ENCODE measurements at places on chromosomes 12 and 14. TPM values are rescaled to one million over a fixed set of nuclear protein-coding genes. Genes with fewer than 3 reads are reported as not detected.

DNA sequence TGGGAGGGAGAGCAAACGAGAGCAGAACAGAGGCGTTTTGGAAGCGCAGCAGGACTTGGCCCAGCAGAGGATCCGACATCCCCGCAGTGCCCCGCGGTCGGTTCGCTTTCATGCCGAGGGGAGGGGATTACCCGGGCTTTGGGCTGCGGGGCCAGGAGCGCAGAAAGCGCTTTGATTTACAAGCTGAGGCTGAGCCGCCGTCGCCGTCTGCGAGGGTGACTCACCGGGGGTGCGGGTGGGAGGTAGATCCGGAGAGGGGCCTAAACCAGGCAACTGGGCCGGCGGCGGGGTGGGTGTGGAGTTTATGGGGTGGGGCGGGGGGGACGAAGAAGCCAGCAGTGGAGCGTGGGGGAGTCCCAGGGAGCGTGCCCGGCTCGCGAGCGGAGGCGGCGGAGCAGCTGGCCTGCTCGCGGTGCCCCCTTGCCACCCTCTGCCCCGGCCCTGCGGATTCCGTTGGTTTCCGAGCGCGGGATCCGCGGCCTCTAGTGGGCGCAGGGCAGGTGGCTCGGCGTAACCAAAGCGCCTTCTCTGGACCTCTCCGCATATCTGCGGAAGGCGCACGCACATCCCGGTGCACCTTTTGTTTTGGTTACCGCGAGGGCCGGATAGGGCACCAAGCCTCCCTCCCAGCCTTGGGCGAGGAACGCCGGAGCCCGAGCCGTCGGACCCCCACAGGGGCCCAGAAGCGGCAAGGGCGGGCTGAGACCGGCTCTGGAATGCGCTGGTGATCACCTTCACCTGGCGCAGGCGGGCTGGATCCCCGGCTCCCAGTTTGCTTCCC lies 2.6 kb downstream of the SIX4 start:
- no peaks in the 10 kb centered on the region for H3K36me3 ChIP-seq
- H3K27me3 ChIP-seq = peaks cover 67% of the 10 kb centered on the region
- no peak overlapping the region for H3K27ac ChIP-seq
- peak; percentile 19 for DNase-seq
- peaks cover 24% of the 10 kb centered on the region for H3K4me1 ChIP-seq
- peak overlapping the region; percentile 70 for H3K4me3 ChIP-seq

DNA sequence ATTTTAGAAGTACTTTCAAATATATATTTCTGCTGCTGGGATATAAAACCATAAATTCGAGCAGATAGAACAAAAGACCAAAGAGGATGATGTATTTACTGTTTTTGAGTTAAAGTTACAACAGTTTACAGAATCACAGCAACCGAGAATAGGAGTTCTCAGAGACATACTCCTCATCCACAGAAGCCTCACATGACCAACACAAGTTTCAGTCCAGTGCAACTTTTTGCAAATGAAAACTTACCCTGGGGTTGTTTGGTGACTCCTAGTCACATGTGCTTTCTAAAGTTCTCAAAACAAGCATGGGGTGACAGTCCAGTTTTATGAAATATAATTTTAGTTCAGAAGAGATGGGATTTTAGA lies 117.1 kb downstream of the PRKCH start:
- H3K4me3 ChIP-seq = peak overlapping the region; percentile 72
- peak overlapping the region; percentile 87 for H3K27ac ChIP-seq
- no peaks in the 10 kb centered on the region for H3K27me3 ChIP-seq
- no peak for DNase-seq
- H3K4me1 ChIP-seq = peaks cover 94% of the 10 kb centered on the region

- peak overlapping the region; percentile 95 for H3K27ac ChIP-seq
- peaks cover 33% of the 10 kb centered on the region for H3K4me1 ChIP-seq
- no peaks in the 10 kb centered on the region for H3K27me3 ChIP-seq
- H3K36me3 ChIP-seq = no peaks in the 10 kb centered on the region
- H3K4me3 ChIP-seq = peak overlapping the region; percentile 92
- DNase-seq = peak; percentile 27
Observed at GRCh38 chr12:131950182-131950913, 606 bp downstream of the EP400 start.

GRCh38 chr12:76032043-76032981 lies 736 bp upstream of the PHLDA1 start:
- peaks cover 35% of the 10 kb centered on the region for H3K4me1 ChIP-seq
- peaks cover 23% of the 10 kb centered on the region for H3K27me3 ChIP-seq

DNA sequence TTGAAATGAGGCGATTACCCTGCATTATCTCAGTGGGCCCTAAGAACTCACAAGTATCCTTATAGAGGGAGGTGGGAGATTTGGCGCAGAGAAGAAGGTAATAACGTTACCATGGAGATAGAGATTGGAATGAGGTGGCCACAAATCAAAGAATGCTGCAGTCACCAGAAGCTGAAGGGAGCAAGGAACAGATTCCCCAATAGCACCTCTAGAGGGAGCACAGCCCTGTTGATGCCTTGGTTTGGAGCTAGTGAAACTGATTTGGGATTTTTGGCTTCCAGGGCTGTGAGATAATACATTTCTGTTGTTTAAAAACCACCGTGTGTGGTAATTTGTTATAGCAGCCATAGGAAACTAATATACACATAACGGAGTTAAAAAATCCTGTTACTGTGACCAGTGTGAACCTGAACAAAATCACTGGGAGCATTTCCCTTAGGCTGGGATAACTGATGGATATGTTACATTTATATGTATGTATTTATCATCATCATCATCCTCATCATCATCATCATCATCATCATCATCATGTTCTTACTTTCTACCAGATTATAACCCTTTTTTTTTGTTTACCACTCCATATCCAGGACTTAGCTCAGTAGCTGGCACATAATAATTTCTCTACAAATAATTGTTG lies 100.3 kb downstream of the LIN7A start:
- no peaks in the 10 kb centered on the region for H3K36me3 ChIP-seq
- no peak overlapping the region for H3K27ac ChIP-seq
- no peaks in the 10 kb centered on the region for H3K27me3 ChIP-seq
- no peak for DNase-seq
- no peaks in the 10 kb centered on the region for H3K4me1 ChIP-seq
- no peak overlapping the region for H3K4me3 ChIP-seq

KRT73 gene
- 8.6 TPM for total RNA-seq

GRCh38 chr12:81245907-81246570 lies 168.2 kb downstream of the ACSS3 start:
- no peak overlapping the region for H3K27ac ChIP-seq
- no peak overlapping the region for H3K4me3 ChIP-seq
- no peak for DNase-seq
- no peaks in the 10 kb centered on the region for H3K36me3 ChIP-seq

KRT83 gene
- not detected for total RNA-seq

POTEM gene
- not detected for total RNA-seq

DNA sequence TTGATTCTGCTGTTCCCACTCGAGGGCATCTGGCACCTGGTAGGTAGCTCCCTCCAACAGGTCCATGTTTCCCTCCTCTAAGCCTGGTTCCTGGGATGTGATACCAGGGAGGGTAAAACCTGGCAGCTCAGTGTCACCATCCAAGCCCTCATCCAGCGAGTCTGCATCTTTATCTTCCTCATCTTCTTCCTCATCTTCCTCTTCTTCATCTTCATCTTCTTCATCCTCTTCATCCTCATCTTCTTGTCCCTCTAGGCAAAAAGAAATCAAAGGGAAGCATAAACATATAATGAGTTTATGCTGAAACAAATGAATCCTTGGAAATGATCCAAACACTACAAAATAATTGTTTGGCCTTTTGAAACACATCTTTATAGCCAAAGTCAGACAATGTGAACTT lies 55.3 kb downstream of the ARMH4 start:
- no peak overlapping the region for H3K27ac ChIP-seq
- no peak for DNase-seq
- no peak overlapping the region for H3K4me3 ChIP-seq
- H3K36me3 ChIP-seq = no peaks in the 10 kb centered on the region
- no peaks in the 10 kb centered on the region for H3K27me3 ChIP-seq

BAZ2A gene
- total RNA-seq = 98.4 TPM

DNA sequence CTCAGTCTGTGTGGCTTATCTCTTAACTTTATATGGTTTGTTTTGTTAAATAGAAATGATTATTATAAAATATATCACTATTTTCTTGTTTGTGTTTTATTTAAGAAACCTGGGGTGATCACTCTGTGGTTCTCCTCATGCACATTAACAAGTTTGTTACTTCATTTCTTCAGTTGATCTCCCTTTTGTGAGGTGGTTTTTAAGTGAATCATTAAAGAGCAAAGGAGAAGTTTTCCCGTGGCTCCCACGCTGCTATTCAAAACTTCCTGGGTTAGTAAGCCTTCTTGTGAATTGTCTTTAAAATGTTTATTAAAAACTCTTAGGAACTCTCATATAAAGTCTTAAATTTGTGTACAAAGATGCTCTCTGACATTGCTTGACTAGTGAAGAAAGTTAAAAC lies 11.8 kb downstream of the ADIPOR2 start:
- DNase-seq = no peak
- no peak overlapping the region for H3K4me3 ChIP-seq
- no peaks in the 10 kb centered on the region for H3K27me3 ChIP-seq
- peaks cover 30% of the 10 kb centered on the region for H3K4me1 ChIP-seq
- H3K36me3 ChIP-seq = peaks cover 13% of the 10 kb centered on the region

GRCh38 chr14:73273799-73274198 lies 36.5 kb downstream of the PAPLN start:
- H3K27me3 ChIP-seq = peaks cover 14% of the 10 kb centered on the region
- H3K27ac ChIP-seq = no peak overlapping the region
- H3K36me3 ChIP-seq = peaks cover 16% of the 10 kb centered on the region
- DNase-seq = no peak
- H3K4me3 ChIP-seq = no peak overlapping the region
- H3K4me1 ChIP-seq = peaks cover 8% of the 10 kb centered on the region

- H3K36me3 ChIP-seq = peaks cover 13% of the 10 kb centered on the region
- H3K4me3 ChIP-seq = peak overlapping the region; percentile 66
- DNase-seq = peak; percentile 65
- peaks cover 40% of the 10 kb centered on the region for H3K4me1 ChIP-seq
- peak overlapping the region; percentile 86 for H3K27ac ChIP-seq
Observed at GRCh38 chr14:89365061-89365801, 51.8 kb downstream of the FOXN3 start.

DNA sequence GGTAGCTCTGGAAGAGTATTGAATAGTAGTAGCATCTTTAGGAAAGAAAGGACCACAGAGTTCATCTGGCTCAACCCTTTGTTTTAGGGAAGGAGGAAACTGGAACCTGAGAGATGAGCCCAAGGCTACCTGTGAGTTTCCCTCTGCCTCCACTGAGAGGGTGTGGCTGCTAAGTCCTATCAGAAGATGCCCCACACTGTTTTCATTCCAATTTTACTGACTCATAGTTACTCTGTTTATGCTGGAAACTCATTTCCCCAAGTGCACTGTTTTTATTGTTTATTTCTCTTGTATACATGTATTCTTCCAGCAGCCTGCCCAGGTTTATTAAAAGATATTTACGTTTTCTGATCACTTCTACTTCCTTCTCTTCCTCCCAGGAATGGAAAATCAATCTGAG lies 127.4 kb upstream of the ARHGAP5 start:
- H3K4me1 ChIP-seq = peaks cover 26% of the 10 kb centered on the region
- no peak for DNase-seq
- H3K36me3 ChIP-seq = no peaks in the 10 kb centered on the region
- H3K27me3 ChIP-seq = peaks cover 4% of the 10 kb centered on the region

GRCh38 chr14:76346391-76347160 lies 29.4 kb upstream of the ESRRB start:
- H3K27ac ChIP-seq = no peak overlapping the region
- no peak overlapping the region for H3K4me3 ChIP-seq
- H3K4me1 ChIP-seq = no peaks in the 10 kb centered on the region
- DNase-seq = no peak
- peaks cover 13% of the 10 kb centered on the region for H3K27me3 ChIP-seq

DNA sequence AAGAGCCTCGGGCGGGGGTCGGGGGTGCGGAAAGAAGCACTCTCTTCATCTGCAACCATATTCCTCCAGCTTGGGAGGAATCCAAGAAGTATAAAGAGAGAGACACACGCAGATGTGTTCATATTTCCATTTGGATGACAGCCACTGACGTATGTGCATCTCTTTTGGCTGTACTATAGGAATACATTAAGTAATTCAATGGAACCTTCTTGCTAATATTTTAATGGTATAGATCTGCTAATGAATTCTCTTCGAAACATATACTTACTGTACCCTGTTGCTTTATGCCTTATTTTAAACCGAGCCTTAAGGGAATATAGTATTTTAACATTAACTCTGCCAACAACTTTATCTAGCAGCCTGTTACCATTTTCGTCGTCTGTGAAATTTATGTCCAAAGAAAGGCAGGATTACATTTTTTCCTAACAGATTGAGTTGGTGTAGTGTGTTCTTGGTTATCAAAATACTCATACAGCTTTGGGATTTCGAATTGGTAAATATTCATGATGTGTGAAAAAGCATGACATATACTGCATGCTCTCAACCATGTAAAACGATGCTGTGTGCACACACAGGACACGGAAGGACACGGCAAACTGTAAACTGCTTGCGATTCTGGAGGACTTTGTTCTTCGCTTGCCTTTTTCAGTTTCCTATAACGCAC lies 84.5 kb downstream of the CCDC88C start:
- H3K4me1 ChIP-seq = peaks cover 56% of the 10 kb centered on the region
- H3K4me3 ChIP-seq = no peak overlapping the region
- H3K27me3 ChIP-seq = no peaks in the 10 kb centered on the region
- DNase-seq = no peak
- H3K27ac ChIP-seq = peak overlapping the region; percentile 58
- peaks cover 65% of the 10 kb centered on the region for H3K36me3 ChIP-seq

TAS2R14 gene
- total RNA-seq = 2.9 TPM

GRCh38 chr12:34345801-34346200 lies 323.5 kb downstream of the ALG10 start:
- no peaks in the 10 kb centered on the region for H3K4me1 ChIP-seq
- H3K36me3 ChIP-seq = no peaks in the 10 kb centered on the region

DNA sequence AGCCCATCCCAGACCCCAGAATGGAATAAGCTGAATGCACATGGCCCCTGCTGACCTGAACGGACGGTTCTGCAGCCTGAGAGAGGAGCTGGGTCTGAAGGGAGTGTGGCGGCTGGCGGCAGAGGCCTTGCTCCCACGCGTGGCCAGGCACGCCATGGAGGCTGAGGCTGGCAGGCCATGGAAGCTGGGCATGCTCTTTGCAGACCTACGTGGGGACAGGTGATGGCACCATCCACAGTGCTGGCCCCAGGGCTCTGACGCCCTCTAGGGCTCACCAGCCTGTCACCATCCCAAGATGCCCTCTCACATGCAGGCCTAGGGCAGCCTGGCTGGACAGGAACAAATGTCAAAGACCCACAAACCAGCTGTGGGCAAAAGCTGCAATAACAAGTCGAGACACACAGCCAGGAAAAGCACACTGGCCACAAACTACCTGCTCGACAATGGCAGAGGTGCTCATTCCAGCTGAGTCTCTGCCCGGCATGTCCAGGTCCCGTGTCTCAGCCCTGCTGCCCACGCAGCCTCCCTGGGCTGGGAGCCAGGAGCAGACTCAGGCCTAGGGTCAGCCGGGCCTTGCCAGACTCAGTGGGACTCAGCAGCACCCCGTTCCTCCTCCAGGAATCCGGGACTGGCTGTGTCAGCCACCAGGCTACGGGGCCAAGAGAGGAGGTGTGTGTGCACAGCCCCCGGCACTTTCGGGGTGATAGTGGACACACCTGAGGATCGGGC lies 19.7 kb downstream of the BTBD6 start:
- H3K27ac ChIP-seq = no peak overlapping the region
- no peaks in the 10 kb centered on the region for H3K27me3 ChIP-seq
- no peak for DNase-seq
- peaks cover 6% of the 10 kb centered on the region for H3K36me3 ChIP-seq

GRCh38 chr12:77229640-77230442 lies 164.5 kb upstream of the E2F7 start:
- H3K36me3 ChIP-seq = no peaks in the 10 kb centered on the region
- no peaks in the 10 kb centered on the region for H3K27me3 ChIP-seq
- no peaks in the 10 kb centered on the region for H3K4me1 ChIP-seq
- no peak overlapping the region for H3K4me3 ChIP-seq
- no peak overlapping the region for H3K27ac ChIP-seq
- no peak for DNase-seq

FAM181A gene
- total RNA-seq = not detected

FOXN4 gene
- total RNA-seq = not detected
